ENCODE measurements at places on chromosomes 2 and 18.

GRCh38 chr2:66854298-66854697, 419.4 kb downstream of the MEIS1 start:
- no peak for DNase-seq

GRCh38 chr2:157261199-157261782, 3.8 kb downstream of the GALNT5 start:
- no peak for DNase-seq

DNA sequence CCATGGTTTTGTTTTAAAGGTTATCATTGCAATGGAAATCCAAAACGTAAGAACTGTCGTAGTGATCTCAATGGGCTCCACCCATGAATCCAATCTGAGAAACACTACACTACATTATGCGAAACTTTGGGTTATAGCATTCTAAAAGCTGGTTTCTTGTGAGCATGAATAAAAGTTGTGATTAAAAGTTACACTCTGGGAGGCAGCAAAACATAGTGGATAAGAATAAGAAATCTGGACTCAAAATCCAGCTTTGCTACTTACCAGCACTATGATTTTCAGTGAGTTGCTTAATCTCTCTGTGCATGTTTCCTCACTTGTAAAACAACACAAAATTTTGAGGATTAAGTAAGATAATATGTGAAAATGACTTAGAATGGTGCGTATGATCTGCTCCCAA, 25.7 kb upstream of the THOC1 start:
- no peak for DNase-seq

- DNase-seq, result no peak
These were observed 117.0 kb downstream of the NFATC1 start for GRCh38 chr18:79512461-79513380.

DNA sequence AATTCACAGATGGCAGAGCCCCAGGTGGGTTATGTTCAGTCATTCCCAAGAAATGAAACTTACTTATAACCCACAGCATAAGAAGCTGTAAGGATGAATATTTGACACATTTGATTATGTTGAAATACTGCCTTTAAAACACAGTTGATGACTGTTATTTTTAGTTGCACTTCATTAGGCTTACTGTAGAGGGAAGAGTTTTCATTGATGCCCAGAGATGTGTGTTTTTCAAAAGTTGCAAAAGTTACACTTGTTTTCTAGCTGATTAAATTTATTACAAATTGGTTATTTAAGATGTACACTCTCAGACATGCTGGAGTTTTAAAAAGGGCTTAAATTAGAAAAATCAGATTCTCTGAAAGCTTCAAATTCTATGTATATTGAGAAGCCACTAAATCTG, 506.1 kb downstream of the PARD3B start:
- no peak for DNase-seq

GRCh38 chr2:144530596-144530995, 10.7 kb upstream of the ZEB2 start:
- DNase-seq, result no peak

DNA sequence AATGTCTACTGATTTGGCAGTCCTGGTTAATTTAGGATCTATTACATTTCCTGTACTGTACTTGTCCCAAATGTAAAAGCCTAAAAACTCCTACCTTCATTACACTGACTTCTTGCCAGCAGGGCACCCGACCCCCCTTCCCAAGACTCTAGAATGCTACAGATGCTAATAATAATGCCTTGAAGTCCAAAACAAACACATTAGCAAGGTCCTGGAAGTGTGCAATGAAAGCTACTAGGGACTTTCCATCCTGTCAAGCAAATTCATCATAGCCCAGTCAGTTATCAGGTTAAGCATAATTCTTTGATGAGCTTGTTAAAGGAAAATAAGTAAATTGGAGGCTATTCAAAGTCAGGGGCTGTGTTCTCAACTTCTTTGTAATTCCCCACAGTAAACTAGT, 115.3 kb upstream of the RBBP8 start:
- no peak for DNase-seq

GRCh38 chr2:56715683-56716082, 531.9 kb downstream of the CCDC85A start:
- DNase-seq, result no peak

GRCh38 chr18:28115149-28115550, 61.8 kb downstream of the CDH2 start:
- no peak for DNase-seq

- DNase-seq, result no peak
These were observed 628.6 kb upstream of the ID2 start for GRCh38 chr2:8053216-8053615.

DNA sequence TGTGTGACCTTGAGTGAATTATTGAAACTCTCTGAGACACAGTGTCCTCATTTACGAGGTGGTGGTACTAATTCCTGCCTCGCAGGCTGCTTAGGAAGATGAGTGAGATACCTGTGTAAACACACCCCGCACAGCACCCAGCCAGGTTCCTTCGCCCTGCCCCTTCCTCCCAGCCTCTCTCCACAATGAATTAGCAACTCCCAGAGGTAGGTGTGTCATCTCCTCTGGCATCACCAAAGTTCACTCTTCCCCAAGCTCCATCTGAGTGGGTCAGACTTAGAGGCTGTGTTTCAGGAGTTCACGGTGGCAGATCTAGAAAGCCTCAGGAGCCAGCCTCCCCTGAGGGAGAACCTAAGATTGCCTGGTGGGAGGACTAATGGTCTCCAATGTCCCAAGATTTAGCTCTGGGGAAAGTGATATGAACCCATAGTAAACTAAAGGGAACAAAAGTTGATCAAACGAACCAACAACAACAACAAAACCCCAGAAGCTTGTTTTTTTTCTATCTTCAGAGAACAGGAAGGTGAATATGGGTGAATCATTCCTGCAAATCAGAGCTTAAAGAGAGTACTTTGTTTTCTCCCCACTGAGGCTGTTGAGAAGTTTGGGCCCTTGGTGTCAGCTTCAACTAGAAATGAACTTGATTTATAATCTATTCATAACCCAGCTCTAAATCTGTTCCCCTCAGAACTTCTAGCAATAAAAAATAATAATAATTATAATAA, 44.4 kb upstream of the NRP2 start:
- no peak for DNase-seq

GRCh38 chr2:11781602-11782001, 35.2 kb downstream of the LPIN1 start:
- no peak for DNase-seq

DNA sequence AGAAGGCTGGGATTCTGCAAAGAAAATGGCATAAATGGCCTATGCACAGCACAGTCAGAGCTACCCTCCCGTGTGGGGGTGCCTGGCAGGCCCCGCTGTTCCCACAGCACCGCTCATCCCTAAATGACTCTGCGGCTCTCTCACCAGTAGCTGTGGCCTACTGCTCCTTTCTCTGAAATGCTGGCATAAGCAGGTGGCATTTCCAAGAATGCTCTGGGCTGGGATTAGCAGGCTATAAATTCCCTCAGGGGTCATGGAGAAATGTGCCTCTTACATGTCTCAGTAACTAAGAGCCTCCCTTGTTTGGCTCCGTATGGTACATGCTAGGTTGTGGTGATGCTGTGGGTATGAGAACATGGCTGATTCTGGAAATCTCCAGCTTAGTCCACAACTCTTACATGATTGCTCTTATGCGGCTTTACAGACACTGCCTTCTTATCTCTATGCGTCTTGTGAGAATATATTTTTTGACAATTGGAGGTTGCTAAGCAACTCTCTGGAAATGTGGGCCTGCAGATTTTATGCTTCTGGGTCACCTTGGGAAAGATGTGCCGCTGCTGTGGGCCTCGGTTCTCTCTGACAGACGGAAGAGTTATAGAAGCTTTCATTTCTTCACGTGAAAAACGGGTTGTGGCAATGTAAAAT, 80.3 kb upstream of the GATA6 start:
- no peak for DNase-seq

- no peak for DNase-seq
These were observed 72.2 kb downstream of the HDAC4 start for GRCh38 chr2:239328351-239329191.

DNA sequence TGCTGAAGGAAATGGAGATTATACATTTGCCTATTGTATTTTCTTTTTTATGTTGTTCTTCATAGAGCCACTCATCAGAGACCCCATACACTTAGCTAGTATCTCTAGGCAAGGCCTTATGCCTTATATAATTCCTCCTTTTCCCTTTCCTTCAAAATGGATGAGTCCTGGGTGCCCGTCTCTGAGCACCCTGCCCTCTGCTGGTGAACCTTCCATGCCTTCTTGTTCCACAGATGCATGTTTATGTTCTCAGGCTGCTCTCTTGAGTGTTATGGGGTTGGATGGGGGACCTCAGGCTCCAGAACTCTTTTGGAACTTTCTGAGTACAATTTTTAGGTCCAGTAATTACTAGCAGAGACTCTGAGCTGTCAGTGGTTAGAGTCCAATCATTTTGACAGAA, 368.6 kb upstream of the SPRED2 start:
- no peak for DNase-seq

DNA sequence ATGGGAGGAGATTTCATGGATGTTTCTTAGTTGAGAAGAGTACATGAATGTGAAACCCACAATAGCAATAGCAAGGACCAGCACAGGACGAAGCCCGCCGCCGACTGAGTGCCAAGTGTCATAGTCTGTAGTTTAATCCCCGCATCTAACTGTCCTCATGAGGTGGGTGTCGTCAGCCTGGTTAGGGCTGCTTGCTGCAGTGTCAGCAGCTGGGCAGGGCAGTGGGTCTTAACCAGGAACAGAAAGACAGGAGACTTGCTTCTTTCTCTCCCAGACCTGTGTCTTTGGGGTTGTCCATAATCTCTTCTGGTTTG, 146.6 kb downstream of the VAPA start:
- no peak for DNase-seq

- DNase-seq, result no peak
These were observed 160.4 kb downstream of the GULP1 start for GRCh38 chr2:188452084-188452483.

DNA sequence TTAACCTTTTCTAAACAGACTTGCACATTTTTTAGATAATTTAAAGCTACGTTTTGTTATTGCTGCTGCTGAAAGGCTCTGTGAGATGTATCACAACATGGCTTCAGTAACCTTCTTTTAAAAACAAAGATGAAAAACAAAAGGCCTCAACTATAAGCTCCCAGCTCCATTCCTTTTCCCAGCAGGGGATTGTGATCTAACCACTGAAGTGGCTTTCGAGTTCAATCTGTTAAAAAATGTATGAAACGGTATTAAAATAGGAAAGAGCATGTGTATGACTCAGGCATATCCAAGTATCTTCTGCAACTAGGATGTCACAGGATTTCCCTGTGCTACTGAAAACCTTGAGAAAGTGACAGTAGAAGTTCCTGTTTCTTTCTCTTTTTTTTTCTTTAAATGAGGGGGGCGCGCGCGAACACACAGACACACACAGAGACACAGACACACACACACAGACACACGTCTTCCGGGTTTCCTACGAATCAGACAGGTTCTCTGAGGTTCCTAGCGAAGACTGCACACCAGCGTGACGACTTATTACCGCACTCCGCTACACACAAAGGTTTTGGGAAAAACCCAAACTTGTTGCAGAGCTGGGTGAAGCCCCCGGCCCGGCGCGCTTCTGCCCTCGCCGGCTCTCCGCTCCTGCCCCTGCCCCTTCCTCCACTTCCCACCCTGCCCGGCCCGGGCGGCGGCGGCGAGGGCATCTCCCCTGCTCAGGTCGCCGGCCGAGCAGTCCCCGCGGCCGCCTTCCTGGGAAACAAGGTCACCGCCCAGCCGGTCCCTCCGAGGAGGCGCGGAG, 86.8 kb downstream of the RBMS1 start:
- peak; percentile 82 for DNase-seq

- DNase-seq, result no peak
These were observed 154.6 kb downstream of the EVA1A start for GRCh38 chr2:75406131-75406581.

DNA sequence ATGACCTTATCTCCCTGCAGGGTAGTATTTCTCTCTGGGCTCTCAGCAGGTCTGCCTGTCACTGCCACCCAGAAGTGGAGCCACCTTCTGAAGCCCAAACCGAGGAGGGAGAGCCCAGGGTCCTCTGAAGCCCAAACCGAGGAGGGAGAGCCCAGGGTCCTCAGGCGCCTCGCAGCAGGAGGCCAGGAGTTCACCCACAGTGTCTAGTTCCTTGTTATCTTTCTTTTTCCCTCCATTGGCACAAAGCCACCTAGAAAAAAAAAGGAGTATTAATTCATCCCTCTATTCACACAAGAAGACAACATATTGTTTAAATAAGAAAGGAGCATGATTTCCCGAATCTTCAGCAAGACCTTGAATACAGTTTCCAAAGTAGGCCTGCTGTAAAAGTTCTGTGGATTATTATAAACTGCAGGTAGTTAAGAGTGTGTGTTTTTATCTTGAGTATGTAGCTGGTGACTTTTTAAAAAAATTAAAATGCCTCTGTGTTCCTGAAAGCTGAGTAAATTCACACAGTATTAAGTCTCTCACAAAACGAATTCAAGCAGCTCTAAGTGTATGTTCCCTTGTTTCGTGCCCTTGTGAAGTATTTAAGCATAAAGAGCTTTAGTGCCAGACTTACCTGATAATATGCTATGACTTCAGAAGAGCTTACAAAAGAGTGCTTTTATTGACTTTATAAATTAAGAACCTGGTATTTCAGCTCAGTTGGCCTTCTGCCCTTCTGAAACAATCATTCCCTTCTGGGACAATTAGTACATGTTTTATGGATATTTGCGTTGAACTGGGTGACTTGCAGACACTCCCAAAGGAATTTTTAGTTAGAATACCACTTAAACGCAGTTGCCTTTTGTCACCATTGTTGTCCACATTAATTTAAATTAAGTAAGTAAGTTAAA, 11.7 kb upstream of the GRHL1 start:
- DNase-seq, result no peak

GRCh38 chr2:45992741-45993475, 304.3 kb upstream of the EPAS1 start:
- no peak for DNase-seq

DNA sequence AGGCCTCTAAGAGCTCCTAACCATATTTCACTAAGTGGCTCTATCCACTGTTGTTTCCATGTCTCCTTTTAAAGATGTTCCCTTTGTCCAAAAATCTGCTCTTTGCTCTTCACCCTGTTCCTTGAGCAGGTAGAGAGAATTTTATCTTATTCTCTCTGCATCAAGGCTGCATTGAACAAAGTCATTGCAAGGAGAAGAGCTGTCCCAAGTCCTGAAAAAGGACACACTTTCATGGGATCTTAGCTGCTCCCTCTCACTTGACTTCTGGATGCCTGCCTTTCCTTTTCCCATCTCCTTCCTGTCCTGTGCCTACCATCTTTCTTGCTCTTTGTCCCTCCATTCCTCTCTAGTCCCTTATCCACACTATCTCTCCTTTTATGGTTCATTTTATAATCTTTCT, 235.2 kb upstream of the THSD7B start:
- no peak for DNase-seq

GRCh38 chr18:58213440-58213839, 169.4 kb downstream of the NEDD4L start:
- DNase-seq, result no peak

- DNase-seq, result no peak
These were observed 1.4 kb downstream of the KRCC1 start for GRCh38 chr2:88053934-88054781.

- DNase-seq, result no peak
These were observed at the start of gene ABCA12 for GRCh38 chr2:215138479-215138878. Gene ABCA12, minus strand, starts transcription at chr2:215138626. Its CDS starts 418 bp downstream, at chr2:215138208.

Data from SIG-M5 (cell line).